Naive B cell (primary cell): ENCODE measurements at places on chromosomes 16 and 17.

DNA sequence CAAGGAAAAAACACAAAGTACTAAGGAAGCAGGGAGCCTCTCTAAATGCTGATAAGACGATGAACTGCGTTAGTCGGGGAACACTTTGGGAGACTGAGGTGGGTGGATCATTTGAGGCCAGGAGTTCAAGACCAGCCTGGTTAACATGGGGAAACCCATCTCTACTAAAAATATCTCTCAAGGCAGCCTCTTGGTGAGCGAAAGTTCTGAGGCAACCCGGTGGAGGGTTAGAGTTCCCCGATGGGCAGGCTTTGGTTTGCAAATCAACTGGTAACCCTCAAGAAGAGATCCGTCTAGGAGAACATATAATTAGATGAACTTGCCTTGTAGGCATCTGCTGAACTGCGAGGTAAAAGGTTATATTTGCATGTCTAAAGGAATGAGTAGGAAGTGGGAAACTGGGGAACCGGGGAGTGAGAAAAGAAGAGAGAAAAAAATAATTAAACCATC is 44.6 kb downstream of the WSB1 start:
- DNase-seq, result no peak

- DNase-seq, result no peak
Measured at GRCh38 chr17:68812876-68813584, 142.2 kb downstream of the ABCA8 start.

- DNase-seq, result no peak
Measured at GRCh38 chr16:16073891-16074881, 124.8 kb downstream of the ABCC1 start.

DNA sequence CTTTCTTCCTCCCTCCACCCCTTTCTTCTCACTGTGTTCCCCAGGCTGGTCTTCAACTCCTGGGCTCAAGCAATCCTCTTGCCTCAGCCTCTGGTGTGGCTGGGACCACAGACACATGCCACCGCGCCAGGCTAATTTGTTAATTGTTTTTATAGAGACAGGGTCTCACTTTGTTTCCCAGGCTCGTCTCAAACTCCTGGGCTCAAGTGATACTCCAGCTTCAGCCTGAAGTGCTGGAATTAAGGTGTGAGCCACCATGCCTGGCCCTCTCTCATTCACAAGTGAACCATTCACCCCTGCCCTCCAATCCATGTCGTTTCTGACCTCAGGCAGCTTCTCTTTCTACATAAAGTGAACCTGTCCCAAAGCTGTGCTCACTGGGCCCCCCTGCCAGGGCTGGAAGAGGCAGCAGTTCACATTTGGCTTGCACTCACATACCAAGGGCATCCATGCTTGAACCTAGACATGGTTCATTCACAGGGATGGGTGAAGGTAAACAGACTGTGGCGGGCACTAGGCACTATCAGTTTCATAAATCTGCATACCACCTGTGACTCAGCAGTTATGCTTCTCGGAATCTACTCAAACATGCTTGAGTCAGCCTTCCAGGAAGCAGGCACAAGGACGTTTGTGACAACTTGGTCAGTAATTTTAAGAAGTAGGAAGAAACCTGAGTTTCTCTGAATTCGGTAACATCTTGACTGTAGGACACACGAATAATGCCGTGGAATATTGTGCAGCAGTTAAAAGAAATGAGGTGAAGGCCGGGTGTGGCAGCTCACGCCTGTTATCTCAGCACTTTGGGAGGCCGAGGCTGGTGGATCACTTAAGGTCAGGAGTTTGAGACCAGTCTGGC is 6.0 kb upstream of the RNF213 start:
- no peak for DNase-seq

DNA sequence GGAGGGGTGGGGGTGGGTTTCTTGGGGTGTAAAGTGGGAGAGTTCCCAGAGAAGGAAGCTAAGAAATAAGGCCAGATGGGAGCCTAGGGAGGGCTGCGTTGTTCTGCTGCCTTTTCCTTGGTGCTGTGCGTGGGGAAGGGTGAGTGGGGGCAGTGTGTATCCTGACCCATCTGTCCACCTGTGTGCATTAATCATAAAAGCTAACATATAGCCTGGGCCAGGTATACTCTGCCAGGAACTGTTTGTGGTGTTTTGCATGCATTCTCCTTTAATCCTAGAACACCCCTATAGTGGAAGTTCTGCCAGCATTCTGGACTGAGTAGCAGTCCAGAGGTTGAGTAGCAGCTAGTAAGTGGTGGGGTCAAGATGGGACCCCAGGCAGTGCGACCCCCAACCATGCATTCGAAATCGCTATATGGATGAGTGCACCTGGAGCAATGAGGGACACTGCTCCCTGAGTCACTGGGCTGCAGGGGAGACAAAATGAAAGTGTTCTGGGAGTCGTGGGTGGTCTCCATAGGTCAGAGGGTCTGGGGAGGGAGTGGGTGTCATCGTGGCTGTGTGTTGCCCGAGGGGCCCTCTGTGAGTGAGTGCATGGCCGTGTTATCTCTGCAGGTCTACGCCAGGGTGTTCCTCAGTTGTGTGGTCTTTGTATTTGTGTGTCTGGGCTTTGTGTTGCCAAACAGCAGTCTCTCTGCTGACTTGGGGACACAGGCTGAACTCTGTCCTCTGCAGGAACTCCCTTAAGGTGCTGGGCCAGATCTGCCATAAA is 1.3 kb downstream of the ERBB2 start:
- DNase-seq, result no peak

DNA sequence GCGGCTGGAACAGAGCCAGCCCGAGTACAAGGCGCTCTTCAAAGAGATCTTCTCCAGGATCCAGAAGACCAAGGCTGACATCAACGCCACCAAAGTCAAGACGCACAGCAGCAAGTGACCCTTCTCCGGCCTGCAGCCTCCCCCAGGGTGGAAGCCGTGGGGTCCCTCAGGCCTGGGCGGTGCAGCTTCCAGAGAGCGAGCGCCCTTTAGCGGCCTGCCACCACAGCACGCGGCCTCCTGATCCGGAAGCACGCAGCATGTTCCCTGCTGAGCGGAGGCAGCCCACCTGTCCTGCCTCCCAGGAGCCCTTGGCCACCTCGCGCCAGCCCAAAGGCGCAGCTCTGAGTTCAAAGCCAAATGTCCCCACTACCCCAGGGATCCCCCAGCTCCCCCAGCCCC is 8.5 kb upstream of the MRPL58 start:
- no peak for DNase-seq
